ENCODE measurements at places on chromosomes 2 and 18.

GRCh38 chr2:158569284-158569683 is 112.5 kb downstream of the PKP4 start:
- DNase-seq: no peak

GRCh38 chr2:148853458-148853857 is 21.6 kb upstream of the KIF5C start:
- no peak for DNase-seq

GRCh38 chr18:50937183-50937582 is 30.7 kb upstream of the ELAC1 start:
- no peak for DNase-seq

GRCh38 chr2:230244211-230244610 is 18.7 kb downstream of the SP140 start:
- DNase-seq: no peak

DNA sequence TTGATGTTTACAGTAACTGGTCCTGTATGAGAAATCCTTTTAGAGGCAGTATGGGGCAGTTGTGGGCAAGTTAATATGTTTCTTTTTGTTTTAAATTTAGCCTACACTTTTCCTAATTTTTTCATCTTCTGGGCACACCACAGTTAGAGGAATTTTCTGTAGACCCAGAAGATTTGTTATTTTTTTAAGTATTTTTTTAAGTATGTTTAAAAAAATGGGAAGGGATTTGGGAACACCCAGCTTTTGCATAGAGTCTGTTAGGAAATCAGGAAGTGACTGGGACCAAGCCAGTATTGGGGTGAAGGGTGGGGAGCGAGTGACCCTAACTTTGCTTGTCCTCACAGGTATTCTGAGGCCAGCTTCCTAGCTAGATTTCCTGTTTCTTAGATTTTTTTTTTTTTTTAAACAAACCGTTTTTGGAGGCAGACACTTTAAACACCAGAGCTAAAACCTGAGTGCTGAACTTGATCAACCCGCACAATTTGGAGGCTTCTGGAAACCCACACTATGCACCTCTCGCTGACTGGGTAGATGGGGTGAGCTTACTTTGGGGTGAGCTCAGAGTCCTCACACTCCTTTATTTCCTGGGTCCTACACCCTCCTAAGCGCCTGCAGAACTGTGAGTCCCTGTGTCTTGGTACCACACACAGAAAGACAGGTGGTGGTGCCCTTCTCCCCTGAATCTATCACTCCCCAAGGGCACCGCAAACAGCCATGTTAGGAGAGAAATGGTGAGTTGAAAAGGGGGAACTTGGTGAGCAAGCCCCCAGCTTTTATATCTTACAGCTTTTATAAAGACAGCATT is 5.2 kb downstream of the GATA6 start:
- DNase-seq: no peak

- no peak for DNase-seq
These were observed 3.5 kb upstream of the CROCC2 start for GRCh38 chr2:240902615-240903041.

GRCh38 chr2:208627916-208628315 is 221.3 kb downstream of the PTH2R start:
- no peak for DNase-seq

GRCh38 chr2:96913117-96913397 is 43.2 kb upstream of the SEMA4C start:
- no peak for DNase-seq

DNA sequence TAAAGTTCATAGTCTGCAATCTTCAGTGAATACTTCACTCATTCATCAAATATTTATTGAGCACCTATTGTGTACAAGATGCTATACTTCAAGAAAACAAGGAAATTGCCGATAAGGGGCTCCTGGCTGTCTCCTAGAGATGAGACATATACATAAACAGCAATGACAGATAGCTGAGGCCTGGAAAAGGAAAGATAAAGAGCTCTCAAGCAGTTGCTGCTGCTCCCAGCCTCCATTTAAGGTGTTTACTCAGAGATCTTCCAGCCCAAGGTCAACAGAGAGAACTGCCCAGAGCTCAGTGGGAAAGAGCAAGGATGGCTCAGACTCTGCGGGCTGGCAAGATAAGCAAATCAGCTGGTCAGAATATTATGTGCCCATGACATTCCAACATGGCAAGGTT is 3.3 kb upstream of the SLC14A2 start:
- DNase-seq: no peak

GRCh38 chr2:29322011-29322410 is 206.8 kb downstream of the CLIP4 start:
- no peak for DNase-seq

DNA sequence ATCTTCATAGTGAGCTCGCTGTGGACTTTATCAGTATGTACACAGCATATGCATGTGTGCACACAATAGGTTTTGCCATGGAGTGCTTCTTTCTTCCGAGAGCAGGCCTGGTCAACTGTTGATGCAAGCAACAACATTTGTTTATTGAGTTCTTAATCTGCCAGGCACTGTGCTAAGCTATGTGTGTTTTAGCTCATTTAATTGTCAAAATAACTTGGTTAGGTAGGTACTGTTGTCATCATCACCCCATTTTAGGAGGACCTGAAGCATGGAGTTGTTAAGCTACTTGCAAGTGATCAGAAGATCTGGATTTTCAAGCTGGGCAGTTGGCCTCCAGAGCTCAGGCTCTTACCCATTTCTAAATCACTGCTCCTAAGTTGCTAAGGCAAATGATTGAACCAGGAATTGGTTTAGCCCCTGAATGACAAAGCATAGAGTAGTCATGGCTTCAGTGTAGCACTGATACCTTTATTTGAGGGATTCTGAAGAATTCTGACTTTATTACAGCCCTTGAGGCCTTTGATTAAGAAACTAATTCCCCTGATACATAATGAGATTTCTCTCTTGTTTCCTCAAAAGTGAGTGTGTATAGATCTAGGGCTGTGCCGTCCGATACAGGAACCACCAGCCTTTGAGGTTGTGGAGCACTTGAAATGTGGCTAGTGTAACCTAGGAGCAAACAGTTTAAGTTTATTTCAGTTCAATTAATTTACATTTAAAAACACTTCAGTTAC is 132.9 kb downstream of the FMNL2 start:
- no peak for DNase-seq

DNA sequence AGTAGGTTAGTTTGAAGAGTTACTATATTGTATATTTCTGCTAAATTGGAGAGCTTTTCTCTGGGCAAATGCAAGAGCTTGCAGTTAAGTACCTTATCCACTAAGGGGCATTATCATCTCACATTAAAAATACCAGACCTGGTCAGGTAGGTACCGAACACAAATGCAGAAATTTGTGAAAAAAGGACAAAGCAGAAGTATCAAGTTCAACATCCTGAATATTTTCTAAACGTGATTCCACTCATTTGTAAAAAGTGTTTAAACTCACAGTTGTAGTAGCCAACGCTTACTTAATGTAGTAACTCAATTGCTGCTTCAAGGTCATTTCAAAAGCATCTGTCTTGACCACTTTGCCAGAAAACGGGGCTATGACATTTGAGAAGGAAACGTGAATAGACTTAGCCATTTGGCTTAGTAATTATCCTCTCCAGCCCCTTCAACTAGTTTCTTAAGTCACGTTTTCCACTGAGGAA is 52.1 kb downstream of the CYRIA start:
- no peak for DNase-seq

GRCh38 chr2:182415771-182416170 is 11.1 kb downstream of the PDE1A start:
- DNase-seq: no peak

DNA sequence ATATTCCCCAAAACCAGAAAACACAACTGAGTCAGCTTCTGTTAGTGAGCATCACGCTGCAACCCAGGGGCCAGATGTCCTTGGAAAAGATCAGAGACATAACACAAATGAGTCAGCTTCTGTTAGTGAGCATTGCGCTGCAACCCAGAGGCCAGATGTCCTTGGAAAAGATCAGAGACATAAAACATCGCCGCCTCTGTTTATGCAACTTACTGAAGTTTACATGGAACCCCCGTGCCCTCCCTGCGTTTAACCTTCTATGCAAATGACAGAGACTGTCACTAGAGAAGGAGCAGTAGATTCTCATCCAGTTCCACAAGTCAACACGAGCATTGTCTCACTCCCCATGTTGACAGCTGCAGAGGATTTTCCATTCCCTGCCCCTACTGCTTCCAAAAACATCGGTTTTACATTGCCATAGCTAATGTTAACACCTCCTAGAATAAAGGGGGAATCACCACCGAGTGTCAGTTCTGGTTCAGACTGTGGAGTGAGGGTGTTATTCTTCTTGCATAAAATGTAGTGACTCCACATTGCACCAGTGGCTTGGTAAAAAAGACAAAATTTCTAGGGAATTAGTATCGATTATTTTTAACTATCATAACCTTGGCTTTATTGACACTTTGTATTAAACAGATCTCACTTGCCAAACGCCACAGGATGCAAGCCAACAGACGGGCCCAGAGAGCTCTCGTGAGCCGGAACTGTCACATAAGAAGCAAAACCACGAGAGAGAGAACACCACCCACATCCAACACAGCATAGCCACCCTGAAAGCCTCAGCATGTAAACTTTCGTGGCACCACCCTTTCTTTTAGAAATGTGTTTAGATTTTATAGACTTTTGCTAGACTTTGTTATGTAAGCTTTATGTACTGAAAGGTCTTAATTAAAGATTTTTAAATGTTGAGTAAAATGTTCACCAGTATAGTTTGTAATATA is 87.7 kb downstream of the SH3YL1 start:
- no peak for DNase-seq

DNA sequence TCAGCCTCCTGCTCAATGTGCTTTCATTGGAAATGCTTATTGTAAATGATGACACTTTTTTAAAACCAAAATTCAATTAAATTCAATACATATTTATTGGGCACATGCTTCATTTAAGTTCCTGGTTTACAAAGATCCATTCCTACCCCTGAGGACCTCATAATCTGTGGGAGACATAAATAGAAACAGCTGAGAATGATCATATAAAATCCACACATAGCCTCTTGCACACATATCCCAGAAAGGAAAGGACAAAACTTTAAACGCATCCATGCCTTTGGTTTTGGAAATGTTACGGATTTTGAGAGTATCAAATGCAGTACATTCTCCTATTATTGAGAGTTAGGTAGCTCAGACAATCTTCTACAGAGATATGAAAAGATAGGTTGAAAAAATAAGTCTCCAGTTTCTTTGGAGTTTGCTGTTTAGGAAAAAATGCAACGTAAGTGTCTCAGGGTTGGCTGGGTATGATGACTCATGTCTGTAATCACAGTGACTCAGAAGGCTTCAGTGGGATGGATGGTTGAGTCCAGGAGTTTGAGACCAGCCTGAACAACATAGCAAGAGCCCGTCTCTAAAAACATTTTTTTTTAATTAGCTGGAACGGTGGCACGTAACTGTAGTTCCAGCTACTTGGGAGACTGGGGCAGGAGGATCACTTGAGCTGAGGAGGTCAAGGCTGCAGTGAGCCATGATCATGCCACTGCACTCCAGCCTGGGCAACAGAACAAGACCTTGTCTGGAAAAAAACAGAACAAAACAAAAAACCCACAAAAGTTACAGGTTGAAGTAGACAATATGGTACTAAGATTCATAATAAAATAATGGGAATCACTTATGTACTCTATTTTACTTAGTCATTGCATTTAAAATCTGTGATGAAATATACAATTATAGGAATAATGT is 3.9 kb upstream of the PRELID3A start:
- no peak for DNase-seq

- no peak for DNase-seq
These were observed 144.6 kb upstream of the RMP24 start for GRCh38 chr18:35827903-35828275.

- no peak for DNase-seq
These were observed 74.4 kb downstream of the DDX18 start for GRCh38 chr2:117888897-117889296.

DNA sequence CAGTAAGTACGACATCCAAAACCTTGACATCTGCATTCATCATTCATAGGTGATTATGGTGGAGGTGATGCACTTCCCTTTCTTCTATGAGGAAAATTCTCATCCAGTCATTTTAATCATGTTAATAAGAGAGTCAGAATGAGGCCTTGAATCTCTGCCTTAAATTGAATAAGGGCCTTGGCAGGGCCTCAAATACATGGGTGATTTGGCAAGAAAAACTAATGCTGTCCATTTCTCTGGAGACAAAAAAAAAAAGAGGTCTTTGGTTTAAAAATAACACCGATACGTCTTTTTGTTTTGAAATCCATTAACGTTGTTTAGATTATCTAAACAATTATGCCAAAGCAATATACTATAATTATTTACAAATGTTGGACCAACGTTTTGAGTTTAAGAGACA is 8.1 kb downstream of the COLEC12 start:
- DNase-seq: no peak

DNA sequence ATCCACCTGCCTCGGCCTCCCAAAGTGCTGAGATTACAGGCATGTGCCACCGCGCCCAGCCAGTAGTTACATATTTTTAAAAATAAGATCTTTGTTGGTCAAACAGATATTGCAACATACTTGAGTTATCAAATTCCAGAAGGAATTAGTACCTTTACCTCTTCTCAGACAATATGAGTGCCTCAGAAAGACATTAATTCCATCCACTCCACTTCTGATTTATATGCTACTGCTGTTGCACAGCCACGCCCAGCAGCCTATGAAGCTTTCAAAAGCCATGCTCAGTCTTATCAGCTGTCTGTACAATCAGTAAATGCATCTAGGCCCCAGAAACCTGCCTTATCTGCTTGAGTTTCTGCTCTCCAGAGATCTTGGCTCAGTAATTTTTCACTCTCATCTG is 47.8 kb downstream of the MEX3C start:
- no peak for DNase-seq

DNA sequence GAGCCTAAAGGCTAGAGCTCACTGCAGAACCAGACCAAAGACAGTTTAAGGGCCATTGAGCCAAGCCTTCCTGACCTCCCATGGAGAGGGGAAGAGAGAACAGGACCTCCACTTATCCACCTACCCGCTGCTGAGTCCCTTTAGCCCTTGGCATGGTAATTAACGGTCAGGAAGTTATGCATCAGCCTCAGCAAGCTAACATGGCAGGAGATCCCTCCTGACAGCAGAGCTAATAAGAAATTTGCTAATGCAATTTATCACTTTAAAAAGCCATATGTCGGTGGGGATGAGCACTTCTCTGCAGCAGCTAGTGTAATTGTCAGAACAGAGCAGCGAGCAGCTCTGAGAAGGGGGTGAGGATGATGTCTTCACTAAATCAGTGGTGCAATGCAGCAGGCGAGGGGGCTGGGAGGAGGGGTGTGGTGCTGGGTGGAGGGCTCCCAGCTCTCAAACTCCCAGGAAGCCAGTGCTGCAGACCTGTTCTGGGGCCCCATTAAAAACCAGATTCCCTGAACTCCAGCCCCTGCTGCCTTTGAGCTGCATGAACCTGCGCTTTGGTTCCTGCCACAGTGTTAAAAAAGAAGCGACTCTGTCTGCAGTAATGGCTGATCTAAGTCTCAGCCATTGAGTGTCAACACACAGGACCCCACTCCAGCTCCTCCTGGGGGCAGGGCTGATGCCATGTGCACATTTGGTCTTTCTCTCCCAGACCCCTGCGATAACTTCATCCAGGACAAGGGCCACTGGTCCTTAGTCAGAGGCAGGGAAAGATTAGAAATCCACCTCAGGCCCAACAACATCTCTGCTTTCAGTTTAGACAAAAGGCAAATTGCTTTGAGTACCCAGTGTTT is 84.2 kb upstream of the STPG4 start:
- DNase-seq: no peak

GRCh38 chr18:49849331-49850217 is 36.2 kb upstream of the ACAA2 start:
- DNase-seq: peak; percentile 36

- no peak for DNase-seq
These were observed 6.1 kb downstream of the SLC66A2 start for GRCh38 chr18:79945118-79946042.

GRCh38 chr2:101741775-101742520 is 44.4 kb downstream of the MAP4K4 start:
- DNase-seq: no peak

Measured in right hindlimb (tissue), 1 donor.